ENCODE measurements at places on chromosomes 13 and 19.

DNA sequence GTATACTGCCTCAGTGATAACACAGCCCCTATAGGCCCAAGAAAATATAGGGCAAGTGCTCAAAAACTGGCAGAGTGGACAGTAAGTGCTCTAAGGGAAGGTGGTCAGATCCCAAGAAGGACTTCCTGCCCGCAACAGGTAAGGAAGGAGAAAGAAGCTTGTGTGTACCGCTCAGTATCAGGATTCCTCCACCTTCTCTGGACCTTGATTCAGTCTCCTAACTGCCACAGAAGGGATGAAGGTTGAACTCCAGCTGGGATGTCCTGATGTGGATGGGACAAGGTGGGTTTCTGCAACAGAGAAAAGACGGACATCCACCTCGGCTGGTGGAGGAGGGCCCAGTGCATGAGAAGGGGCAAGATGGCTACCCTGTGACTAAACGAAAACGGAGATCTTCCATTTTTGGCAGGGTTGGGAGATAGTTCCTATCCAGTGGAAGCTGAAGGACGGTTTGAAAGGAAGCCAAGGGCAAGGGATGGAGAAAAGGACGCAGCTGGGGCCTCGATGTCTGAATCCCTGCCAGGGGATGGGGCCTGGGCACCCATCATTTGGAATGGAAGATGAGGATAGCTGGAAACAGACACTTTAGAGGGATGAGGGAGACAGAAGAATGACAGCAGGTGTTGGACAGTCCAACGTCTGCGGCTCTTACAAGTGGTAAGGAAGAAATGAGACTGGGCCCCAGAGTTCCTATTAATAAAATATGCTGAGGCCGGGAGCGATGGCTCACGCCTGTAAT lies 1.3 kb upstream of the ATF5 start:
- no peak for DNase-seq

- DNase-seq, result peak; percentile 93
Observed at GRCh38 chr19:39970675-39971379, at the start of gene PSMC4. Gene PSMC4, plus strand, starts transcription at chr19:39971165. Its CDS starts 38 bp downstream, at chr19:39971203.

- DNase-seq, result no peak
Observed at GRCh38 chr13:79621902-79622301, 140.9 kb downstream of the NDFIP2 start.

DNA sequence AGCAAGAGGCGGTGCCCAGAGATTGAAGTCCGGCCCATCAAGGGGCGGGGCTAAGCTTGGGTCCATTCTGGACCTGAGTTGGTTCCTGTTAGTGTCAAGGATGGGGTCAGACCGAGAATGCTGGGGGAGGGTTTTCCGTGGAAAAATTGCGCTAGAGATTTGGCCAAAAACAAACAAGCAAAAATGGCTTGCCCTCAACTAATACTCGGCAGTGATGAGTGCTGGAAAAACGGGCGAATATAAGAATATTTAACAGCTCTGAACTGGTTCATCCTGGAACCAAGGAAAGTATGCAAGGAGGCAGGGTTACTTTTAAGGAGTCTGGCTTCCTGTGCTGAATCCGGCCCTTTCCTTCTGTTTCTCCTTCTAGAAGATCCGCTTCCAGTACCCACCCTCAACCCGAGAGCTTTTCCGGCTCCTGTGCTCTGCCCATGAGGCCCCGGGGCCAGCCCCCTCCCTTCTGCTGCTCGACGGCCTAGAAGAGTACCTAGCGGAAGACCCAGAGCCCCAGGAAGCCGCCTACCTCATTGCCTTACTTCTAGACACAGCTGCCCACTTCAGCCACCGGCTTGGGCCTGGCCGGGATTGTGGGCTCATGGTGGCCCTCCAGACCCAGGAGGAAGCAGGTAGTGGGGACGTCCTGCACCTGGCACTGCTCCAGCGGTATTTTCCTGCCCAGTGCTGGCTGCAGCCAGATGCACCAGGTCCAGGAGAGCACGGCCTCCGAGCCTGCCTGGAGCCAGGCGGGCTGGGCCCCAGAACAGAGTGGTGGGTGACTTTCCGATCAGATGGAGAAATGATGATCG lies 880 bp downstream of the SWSAP1 start:
- DNase-seq, result no peak

- DNase-seq, result no peak
Observed at GRCh38 chr19:18832306-18833140, 764 bp downstream of the UPF1 start.

- DNase-seq, result no peak
Observed at GRCh38 chr19:48578891-48579290, 26.9 kb downstream of the SULT2B1 start.

DNA sequence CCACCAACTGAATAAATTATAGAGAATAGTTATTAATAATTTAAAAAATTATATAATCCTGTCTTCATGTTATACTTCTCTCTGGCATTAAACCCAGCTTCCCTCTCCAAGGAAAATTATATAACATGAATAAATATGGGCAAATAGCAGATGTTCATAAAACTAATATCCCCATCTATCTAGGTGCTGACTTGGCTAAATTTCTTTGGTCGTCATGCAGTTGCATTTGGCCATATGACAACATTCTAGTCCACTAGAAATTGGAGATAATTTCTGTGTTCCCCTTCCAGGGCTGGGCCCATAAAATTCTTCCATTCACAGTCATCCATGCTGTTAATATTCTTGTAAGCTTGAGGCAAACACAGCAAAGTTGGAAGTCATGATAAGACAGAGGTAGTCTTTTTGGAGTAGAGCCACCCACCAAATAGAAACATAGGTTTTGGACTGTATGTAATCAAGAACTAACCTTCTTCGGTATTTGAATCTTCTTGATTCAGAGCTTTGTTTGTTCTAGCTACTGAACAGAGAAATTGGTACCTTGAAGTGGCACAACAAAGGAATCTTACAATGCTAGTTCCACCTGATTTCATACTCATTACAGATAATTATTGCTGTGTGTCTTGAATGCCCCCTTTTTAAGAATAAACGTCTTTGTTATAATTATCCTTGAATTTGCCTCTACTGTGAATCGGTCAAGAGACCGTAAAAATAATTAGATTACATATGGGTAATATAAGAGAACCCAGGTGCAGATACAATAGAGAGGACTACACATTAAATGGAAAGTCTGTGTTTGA lies 678.5 kb upstream of the PCDH20 start:
- no peak for DNase-seq

- no peak for DNase-seq
Observed at GRCh38 chr13:41302743-41303142, 8.3 kb upstream of the NAA16 start.

DNA sequence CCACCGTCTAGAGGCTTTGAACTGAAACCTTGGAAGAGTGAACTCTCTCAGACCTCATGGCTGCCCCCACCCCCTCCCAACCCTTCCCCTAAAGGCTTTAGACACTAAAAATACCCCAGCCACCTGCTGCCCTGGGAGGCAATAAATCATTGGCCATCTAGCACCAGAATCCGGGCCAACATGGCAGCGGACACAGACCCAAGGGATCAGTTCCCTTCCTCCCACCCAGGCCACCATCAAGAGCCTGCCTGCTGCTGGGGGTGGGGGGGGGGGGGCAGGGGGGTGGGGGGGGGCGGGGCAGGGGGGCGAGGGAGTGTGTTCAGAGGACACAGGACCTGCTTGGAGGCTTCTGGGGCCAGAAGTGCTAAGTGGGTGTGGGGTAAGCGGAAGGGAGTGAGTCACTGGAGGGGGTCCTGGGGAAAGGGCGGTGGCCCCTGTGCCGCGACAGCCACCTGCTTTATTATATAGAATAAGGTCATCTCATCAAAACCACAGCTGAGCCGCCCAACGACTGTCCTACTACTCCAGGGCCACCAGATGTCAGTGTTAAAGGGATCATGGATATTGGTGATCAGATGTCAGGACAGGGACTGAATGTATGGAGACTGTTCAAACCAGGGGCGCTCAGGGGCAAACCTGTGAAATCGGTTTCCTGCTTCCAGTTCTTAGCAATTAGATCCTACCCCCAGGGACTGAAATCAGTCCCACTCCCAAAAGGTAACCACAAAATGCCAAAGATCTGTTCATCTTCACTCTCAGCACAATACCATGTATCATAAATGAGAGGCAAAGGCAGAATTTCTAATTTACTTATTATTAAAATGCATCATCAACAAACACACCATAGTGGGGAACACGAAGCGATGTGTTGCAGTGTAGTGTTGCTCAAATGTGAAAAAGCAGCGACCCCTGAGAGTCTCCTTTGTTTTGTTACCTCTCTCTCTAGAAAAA lies 24.3 kb downstream of the ARL11 start:
- no peak for DNase-seq

DNA sequence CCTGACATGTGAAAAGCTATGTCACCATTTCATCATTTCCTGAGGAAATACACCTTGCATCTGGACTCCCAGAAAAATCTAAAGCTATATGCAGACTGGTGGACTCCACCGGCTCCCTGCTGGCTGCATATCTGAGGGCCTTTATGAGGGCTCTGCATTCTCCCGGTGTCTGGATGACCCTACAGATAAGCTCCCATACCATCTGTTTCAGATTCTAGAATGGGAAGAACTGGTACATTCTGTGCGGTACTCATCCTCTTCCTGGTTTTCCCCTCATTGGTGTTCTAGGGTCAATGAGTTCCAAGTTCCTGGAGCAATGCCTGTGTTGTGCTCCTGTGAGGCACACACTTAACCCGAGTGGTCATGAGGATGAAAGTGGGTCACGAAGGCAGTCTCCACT lies 60.4 kb downstream of the COL4A1 start:
- no peak for DNase-seq

- no peak for DNase-seq
Observed at GRCh38 chr19:39127812-39128515, 2.4 kb downstream of the PAK4 start.

- DNase-seq, result no peak
Observed at GRCh38 chr13:74190999-74191398, 56.8 kb upstream of the KLF12 start.

- no peak for DNase-seq
Observed at GRCh38 chr13:97724450-97724849, 229.0 kb upstream of the IPO5 start.

DNA sequence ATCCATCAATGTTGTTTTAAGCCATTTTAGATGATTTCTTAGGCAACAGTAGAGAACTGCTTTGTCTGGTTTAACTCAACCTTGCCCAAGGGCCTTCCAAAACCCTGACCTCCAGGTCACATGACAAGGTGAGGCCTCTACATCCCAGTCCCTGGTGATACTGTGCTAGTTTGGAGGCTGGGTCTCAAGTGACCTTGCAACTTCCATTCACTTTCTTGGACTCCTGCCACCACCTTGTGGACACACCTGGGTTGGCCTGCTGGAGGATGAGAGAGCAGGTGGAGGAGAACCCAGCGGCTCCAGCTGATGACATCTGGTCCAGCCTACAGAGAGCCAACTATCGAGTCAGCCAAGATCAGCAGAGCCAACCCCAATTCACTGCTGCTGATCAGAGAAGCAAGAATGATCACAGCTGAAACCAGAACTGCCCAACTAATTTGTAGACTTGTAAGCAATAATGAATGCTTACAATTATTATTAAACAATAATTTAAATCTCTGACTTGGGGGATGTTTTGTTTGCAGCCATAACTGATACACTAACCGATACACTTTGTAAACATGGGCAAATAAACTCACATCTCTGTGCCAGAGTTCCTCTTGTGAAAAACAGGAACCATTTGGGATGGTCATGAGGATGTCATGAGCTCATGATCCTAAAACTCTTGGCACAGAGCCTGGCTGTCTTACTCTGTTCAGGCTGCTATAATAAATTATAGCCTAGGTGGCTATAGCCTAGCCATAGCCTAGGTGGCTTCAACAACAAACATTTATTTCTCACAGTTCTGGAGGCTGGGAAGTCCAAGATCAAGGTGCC lies 11.5 kb downstream of the FAM187B start:
- DNase-seq, result no peak

- peak; percentile 95 for DNase-seq
Observed at GRCh38 chr19:35748106-35749020, at the start of gene LIN37. Gene LIN37, plus strand, starts transcription at chr19:35748576. Its CDS starts 149 bp downstream, at chr19:35748725.

- no peak for DNase-seq
Observed at GRCh38 chr19:13381827-13382632, 124.2 kb downstream of the CACNA1A start.
